DMS53 (cell line): ENCODE measurements at places on chromosomes 5 and 9.

DNA sequence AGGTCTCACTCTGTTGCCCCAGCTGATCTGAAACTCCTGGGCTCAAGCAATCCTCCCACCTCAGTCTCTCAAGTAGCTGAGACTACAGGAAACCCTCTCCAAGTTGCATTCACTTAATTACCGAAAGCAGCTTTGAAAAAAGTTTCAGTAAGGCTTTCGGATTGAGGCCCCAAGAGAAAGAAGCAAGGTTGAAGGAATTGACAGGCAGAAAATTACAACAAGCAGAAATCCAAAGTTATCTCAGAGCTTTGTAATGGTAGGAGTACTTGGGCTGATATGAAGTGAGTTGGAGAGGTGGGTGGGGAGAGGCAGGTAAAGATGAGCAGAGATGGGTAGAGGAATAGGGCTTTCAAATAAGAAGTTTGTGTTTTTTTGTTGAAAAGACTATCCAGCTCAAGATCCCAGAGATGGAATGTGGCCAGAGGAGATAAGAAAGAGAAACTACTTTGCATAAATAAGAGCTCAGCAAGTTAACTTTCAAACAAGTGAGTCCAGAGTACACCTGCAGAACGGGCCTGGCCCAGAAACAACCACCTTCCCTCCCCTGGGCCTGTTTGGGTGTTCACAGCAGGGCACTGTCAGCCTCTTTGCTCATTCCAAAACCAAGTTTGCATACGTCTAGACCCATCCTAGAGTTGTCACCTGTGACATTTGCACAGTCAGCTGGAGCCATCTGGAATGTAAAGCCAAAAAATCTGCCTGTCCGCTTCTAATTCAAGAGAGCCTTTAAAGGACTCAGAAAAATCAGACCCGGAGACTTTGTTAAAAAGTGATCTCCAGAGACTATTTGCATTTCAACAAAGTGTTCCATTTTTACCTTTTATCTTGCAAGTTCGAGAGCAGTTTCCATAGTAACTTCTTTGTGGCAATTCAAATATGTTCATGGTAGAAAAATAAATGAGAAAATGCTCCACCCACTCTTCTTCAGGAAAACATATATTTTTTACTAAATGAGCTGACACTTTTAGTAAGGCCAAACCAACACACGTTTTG, 2.2 kb upstream of the CLINT1 start:
- no peak for DNase-seq

DNA sequence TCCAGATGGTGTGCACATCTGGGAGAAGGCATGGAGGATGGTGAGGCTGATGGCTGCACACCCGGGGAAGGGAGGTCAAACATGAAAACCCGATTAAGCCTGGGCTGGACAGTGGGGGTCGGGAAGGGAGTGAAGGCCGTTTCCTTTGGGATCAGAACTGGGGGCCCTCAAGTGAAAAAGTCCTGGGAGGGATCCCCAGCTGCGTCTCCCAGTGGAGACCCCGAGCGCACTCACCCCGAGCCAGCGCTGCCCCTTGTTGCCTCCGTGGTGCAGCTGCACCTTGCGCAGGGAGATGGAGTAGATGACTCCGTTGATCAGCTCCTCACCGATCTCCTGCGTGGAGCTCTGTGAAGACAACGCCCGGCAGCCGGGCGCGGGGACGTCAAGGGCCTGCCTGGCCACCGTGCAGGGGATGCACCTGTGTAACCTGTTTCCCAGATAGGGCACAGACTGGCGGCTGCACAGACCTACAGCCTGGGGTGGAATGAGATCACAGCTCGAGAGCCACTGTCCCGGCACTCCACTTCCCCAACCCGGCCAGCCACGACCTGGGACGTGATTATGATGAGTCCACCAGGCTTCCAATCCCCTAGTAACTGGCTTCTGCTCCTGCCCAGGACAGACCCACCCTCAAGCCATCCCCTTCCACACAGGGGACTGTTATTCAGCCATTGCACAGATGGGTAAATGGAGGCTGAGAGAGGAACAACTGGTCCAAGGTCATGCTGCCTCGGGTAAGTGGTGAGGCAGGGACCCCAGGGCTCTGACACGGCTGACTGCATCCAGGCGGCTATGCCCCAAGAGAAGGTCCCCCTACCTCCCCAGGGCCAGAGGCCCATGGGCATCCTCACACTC, 9.0 kb downstream of the RALGDS start:
- DNase-seq: no peak

DNA sequence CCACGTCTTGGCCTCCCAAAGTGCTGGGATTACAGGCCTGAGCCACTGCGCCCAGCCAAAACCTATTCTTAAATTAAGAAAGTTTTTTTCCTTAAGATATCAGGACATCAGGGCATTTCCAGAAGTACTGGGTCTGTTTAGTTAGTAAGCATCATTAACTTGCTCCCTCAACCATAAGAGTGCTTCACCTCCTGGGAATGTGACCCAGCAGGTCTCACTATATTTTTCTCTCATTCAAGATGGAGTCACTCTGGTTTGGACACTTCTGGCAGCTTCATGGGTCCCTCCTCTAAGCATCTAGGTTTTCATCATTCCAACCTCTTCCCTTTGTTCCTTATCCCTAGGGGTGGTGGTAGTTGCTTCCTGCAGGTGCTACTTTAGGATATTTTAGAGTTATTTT, 10.3 kb upstream of the BRD3OS start:
- no peak for DNase-seq

GRCh38 chr5:65730910-65731309, 8.9 kb downstream of the NLN start:
- DNase-seq: no peak

DNA sequence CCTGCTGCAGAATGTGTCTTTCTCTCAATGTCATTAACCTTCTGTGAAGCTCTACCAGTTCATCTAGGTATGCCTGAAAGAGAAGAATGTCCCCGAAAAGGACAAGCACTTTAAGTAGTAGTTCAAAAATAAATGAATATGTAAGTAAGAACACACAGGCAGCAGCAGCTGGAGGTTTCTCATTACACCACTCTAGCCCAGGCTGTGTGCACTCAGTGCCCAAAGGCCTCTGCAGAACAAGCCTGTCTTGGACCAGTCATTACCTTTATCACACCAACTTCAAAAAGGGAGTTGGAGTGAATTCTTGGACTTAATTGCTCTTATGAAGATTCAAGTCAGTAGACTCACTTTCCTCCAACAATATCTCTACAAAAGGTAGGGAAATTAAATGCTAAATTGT, 268.8 kb downstream of the MLLT3 start:
- no peak for DNase-seq

DNA sequence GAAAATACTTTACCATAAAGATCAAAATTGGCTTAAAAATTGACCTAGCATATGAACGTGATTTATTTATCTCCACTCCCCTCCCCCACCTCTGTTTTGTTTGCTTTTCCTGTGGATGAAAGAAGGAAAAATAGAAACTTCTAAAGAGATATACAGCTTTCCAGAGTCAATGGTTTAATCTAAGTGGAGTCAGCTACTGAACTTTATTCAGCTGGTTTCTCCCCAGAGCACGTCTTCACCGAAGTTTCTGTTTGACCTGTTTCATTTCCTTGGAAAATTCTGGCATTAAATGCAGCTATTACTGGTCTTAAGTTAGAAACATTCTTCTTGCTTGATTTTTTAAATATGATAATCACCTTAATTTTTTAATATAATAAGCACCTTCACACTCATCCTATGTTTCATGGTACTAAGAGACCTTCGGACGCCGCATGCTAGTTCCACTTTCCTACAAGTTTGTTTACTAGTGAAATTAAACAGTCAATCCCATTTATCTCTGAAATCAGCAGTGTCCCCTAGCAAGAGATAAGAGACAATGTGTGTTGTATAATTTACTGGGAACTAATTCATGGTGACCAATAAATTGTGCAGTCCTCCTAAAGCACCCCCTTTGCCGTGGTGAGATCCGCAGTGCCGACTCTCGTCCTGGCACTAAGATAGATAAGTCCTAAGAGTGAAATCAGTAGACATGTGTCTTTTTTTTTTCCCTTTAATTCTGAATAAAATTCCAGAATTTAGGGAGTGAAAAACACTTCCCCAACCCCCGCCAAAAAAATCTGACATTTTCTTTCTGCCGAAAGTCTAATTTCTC, 89.9 kb downstream of the ARL15 start:
- DNase-seq: no peak

- DNase-seq: no peak
Measured at GRCh38 chr9:87644659-87645058, 81.3 kb upstream of the CTSL start.

- DNase-seq: peak; percentile 87
Measured at GRCh38 chr9:21801683-21802417, 586 bp upstream of the MTAP start.

DNA sequence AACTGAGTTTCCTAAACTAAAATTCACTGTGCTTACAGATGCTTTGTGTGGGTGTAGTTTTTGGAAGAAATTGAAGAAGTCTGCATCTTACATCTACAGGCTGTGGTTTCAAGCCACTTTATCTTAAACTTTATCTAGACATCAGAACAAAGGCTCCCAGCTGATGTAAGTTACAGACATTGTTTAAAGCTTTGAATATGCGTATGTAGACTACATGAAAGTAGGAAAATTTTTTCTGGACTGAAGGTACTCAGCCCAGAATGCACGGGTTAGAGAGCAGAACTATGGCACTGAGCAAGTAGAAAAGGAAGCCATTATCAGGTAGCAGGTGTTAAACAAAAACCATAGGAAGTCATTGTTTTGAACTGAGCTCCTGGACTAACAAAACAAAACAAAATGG, 185.4 kb downstream of the TTC39B start:
- DNase-seq: no peak

DNA sequence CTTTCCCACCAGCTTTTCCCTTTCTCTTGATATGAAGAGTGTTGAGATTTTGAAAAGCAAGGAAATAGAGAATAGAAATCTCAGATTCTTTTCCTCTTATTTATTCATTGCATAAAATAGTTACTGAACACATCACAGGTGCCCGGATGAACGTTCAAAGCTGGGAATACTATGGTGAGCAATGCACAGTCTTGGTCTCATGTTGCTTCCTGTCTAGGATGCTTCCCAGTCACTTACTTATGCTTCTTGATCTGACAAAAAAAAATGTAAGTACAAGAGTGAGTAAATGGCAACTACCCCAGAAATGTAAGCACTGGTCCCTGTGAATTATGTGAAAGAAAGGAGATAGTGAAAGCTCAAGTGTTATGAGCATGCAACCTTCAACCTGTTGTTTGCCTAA, 153.5 kb upstream of the S1PR3 start:
- DNase-seq: no peak

DNA sequence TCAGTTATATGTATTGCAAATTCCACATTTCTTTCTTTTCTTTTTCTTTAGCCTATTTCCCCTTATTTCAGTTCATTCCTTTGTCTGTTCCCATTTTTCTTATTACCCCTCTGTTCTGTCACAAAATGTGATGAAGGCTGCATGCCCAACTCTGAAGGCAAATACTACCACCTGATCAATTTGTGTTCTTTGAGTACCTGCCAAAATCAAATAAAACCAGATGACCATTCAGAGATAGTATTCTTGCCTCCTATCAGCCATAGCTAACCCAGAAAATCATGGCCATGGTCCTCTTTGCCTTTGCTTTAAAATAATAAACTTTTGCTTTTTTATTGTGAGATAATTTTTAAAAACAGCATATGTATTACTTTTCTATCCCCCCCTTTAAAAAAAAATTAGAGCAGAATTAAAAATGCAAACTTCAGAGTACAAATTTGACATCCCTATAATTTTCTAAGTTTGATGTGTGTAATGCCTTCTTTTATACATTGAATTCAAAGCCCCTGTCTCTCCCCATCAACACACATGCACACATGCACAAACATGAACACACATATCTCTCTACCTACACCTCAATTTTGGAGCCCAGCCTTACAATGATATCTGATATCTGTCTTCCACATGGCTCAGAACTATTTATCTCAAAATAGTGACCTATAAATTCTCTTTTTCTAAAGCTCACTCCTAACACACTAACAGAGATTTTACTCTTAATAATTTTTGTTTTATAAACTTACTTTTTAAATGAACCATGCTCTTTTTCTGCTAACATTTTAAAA, 3.5 kb downstream of the RFESD start:
- DNase-seq: no peak

GRCh38 chr5:91359962-91360609, 23.0 kb downstream of the ARRDC3 start:
- DNase-seq: no peak

DNA sequence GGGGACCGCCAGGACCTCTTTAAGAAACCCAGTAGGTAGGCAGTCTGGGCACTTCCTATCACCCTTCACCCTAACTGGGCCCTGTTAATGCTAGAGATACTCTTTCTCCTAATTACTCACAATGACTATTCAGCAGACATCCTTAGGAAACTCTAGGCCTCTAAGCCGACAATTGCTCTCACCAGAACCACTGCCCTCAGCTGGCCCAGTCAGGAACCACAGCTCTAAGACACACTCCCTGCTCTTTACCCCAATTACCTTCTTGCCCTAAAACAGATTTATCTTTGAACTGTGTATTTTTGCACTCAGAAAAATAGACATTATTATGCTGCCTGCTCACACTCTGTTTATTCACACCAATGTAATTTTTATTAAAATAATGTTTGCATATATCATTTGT, 432.6 kb upstream of the SLC30A5 start:
- peak; percentile 62 for DNase-seq

GRCh38 chr5:99070362-99070761, 141.6 kb upstream of the CHD1 start:
- DNase-seq: no peak

GRCh38 chr5:1411099-1411498, 34.1 kb downstream of the SLC6A3 start:
- DNase-seq: no peak

- peak; percentile 49 for DNase-seq
Measured at GRCh38 chr9:4197548-4197947, 102.3 kb downstream of the GLIS3 start.

DNA sequence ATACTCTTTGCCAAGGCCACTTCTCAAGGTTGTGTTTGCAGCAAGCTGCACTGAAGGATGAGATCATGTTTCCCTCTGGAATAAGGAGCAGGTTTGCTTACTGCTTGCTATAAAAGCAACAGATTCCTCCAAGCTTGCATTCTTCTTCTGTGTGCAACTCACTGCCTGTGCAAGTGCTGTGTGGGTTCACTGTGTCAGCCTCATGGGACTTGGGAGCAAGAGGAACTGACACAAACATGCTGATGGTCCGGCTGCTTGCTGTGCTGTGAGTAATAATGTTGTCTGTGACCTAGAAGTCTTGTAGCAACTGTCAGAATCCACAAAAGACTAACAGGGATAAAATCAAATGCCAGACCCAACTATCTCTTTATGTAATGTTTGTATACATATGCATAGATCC, 33.6 kb upstream of the SHC3 start:
- DNase-seq: no peak

- no peak for DNase-seq
Measured at GRCh38 chr5:168822248-168822744, 243.1 kb upstream of the PANK3 start.
